Neural crest cell (in vitro differentiated cells): ENCODE measurements at places on chromosomes 2 and 18. TPM values are rescaled to one million over a fixed set of nuclear protein-coding genes. Genes with fewer than 3 reads are reported as not detected.

GRCh38 chr18:55265130-55265675, 305.9 kb upstream of the CCDC68 start:
- H3K27me3 ChIP-seq: no peaks in the 10 kb centered on the region
- H3K4me3 ChIP-seq: no peak overlapping the region
- no peak for DNase-seq
- peaks cover 33% of the 10 kb centered on the region for H3K36me3 ChIP-seq

The CDCA7 gene
- total RNA-seq: 82.5 and 88.8 TPM in 2 replicates

DNA sequence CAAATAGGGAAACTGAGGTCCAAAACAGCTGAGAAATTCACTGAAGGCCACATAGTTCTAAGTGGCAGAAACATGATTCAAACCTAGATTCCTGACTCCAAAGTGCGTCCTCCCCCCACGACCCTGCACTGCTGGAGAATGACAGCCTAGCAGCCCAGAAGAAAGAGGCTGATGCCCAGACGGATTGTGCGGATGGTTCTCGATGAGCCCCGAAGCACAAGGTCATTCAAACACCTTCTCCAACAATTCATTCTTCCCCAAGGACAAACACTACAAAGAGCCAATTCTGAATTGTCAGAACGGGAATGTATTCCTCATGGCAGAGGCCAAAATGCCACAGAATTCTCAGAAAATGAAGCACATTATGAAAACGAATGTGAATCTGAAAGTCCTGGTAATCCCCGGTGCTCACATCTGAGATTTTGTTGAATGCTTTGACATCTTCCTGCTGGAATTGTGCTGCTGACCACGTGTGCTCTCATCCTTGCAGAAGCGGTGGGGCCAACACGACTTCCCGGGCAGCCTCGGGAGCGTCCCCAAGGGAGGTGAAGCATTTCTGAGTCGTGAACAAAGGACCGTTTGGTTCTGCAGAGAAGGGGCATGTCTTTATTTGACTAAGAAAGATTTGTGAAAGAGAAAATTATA, 337.0 kb downstream of the EIPR1 start:
- no peaks in the 10 kb centered on the region for H3K27me3 ChIP-seq
- DNase-seq: no peak
- no peak overlapping the region for H3K27ac ChIP-seq
- no peaks in the 10 kb centered on the region for H3K36me3 ChIP-seq

The FOSL2 gene
- total RNA-seq: 2.2 and 2.9 TPM in 2 replicates

The RUFY4 gene
- total RNA-seq: not detected in 2 replicates

DNA sequence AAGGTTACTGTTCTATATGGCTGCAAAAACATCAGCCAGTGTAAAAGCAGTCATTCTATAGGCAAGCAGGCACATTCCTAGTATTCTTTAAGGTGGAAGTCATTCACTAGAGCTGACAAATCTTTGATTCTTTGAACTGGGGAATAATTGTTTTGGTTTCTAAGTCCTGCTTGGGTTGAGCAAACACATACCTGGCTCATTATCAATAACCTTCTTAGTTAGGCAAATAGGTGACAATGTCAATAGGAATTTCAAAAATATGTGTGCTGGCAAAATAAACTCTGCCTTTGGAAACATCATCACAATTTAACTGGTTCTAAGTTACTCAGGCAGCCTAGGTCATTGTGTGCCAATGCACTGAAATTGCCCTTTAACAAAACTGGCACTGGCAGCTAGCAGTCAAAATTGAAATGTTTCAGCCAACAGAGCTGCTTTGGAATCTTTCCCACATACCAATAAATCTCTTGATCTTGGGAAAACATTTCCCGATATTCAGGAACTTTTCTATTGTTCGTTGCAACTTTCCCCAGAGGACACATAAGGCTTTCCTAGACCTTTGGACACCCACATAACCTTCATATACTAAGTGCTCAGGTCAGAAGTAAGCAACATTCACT, 402.0 kb upstream of the MMADHC start:
- H3K4me3 ChIP-seq: no peak overlapping the region
- no peaks in the 10 kb centered on the region for H3K27me3 ChIP-seq
- H3K27ac ChIP-seq: no peak overlapping the region
- no peaks in the 10 kb centered on the region for H3K36me3 ChIP-seq

- no peak overlapping the region for H3K27ac ChIP-seq
- H3K36me3 ChIP-seq: no peaks in the 10 kb centered on the region
- no peaks in the 10 kb centered on the region for H3K4me1 ChIP-seq
These were observed 343.1 kb upstream of the SLC39A10 start for GRCh38 chr2:195313962-195314361.
